ENCODE measurements at places on chromosomes 6 and 20.

DNA sequence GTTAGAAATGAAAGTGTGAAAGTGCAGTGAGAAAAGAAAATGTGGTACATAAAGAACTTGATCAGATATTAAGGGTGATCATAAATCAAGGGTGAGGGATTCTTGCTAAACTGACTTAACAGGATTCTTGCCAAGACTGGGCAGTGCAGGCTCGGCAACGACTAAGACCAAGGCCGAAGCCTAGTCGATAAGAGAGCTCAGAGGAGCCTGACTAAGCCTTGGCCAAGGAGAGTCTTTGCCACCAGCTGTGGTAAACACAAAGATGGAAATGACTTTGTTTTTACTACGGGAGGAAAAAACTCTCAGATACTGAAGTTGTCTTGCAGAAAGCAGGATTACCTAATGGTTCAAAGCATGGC is 196.6 kb downstream of the LY86 start:
- DNase-seq, result no peak

- no peak for DNase-seq
These were observed 49.2 kb upstream of the MAP7 start for GRCh38 chr6:136599329-136600011.

DNA sequence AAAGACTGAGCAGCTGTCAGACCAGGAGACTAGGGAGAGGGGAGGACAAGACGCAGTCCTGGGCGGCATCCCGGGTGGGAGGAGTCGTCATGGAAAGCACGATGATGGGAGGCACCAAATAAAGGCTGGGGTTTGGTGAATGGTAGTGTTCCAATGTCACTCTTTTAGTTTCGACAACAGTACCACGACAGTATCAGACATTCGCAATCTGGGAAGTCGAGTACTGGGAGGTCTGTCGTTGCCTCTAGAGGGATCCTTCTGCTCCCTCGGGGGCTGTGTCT is 32.1 kb downstream of the PSMG4 start:
- DNase-seq, result no peak

DNA sequence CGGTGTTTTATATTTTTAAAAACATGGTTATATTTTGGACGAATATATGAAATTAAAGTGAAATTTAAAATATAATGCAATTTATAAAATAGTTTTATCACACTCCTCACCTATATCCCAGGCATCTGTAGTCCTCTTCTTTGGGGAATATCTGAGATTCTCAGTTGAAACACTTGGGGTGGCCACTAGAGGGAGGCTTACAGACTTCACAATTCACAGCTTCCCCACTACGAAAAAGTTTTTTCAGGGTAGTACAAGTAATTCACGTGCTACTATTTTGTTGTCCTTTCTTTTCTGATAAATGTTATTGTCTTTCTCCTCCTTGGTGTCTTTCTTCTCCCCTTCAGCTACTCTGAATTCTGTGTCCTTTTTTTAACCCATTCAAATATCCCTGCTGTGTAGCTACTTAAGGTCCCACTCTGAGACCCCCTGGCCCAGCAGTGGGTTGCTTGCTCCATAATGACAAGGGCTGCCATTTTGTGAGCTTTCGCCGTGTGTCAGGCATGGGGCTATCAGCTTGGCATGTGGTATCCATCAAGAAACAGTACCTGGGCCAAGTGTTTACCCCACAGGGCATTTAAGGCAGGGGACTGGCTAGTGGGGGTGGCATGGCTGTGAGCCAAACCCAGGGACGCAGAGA is 43.6 kb upstream of the PHACTR3 start:
- DNase-seq, result no peak

DNA sequence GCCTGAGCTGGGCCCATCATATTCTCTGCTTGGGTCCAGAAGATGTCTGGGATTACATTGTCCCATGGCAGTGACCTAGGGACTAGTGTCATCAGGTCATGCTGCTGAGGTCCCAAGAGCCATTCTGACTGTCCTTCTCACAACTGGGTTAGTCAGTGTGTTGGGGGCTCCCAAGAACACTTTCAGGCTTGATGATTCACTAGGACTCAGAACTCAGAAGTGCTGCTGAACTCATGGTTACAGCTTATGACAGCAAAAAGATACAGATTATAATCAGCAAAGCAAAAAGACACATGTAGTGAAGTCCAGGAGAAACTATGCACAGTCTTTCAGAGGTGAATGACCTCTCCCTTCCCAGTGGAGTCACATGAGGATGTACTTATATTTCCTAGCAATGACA is 107.8 kb downstream of the SYNE1 start:
- DNase-seq, result no peak

DNA sequence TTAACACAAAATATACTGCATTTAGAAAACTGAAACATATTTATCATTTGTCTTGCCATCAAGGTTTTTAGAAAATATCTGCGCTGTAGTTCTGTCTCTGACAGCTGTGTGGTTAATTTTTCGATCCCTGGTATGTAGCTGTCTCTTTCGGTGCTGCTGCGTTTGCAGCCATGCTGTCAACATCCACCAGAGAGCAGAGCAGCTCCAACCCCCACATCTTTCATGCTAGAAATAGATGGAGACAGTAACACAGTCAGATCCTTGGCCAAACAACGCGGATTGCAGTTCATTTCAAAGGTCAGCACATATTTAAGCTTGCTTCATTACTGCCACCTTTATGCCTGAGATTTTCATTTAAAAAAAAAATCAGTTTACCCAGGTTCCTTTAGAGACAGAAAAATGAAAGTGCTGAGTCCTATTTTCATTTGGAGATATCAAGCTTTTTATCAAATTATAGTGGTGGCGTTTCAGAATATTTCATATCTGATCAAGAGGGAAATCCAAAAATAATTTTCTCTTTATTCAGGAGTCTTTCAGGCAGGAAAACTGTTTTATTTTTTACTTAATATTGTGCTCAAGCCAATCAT is 157.7 kb upstream of the MMS22L start:
- no peak for DNase-seq

- no peak for DNase-seq
These were observed 133.1 kb downstream of the LY86 start for GRCh38 chr6:6721606-6722005.

GRCh38 chr6:18155150-18155863 is at the start of gene KDM1B:
TSS of gene KDM1B (plus strand) at chr6:18155422. CDS start at chr6:18159896, 4,474 bp downstream.
- DNase-seq, result peak; percentile 97

DNA sequence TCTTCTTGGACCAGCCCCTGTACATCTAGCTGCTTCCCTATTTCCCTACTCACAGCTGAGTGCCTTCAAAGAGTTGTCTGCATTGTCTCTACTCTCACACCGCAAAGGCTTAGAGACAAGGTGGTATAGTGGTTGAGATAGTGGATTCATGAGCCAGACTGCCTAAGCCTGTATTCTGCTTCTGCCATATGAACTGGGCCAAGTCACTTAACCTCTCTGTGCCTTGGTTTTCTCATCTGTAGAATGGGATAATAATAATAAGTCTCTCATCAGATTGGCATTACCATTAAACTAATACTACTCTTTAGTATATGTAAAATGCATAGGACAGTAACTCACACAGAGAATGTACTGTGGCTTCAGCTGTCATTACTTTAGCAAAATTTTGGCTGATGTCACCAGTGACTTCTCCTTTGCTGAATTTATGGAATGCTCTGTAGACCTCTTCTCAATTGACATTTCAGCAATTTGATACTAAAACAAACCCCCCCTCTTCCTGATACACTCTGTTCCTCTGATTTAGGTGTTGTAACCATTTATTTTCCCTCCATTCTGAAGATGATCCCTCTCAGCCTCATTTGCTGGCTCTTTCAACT is 156.1 kb downstream of the ADAT2 start:
- DNase-seq, result no peak

DNA sequence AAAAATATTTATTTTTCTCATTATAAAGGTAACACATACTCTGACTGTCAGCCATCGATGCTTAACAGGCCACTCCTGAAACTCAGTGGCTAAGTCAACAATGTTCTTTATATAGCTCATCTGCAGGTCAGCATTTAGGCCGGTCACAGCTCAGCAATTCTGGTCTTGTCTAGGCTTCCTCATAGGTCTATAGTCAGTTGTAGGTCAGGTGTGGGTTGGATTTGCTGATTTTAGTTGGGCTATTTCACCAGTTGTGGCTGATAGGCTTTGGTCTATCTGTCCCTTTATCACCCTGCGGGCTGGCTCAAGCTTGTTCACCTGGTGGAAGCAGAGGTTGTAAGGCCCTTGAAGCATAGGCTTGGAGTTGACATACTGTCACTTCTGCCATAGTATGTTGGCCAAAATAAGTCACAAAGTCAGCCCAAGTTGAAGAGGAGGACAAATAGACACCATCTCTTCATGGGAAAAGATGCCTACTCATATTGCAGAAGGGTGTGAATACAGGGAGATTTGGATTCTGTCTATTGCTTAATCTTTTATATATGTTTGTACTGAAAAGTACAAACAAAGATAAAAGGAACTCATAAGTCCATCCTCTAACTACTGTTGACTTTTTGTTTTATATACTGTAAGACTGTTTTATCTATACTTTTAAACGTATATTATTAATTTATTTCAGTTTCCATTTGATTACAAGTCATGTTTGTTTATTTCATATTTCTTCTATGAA is 75.0 kb downstream of the BCKDHB start:
- DNase-seq, result no peak

- DNase-seq, result no peak
These were observed 44.6 kb upstream of the COL10A1 start for GRCh38 chr6:116170358-116171057.

DNA sequence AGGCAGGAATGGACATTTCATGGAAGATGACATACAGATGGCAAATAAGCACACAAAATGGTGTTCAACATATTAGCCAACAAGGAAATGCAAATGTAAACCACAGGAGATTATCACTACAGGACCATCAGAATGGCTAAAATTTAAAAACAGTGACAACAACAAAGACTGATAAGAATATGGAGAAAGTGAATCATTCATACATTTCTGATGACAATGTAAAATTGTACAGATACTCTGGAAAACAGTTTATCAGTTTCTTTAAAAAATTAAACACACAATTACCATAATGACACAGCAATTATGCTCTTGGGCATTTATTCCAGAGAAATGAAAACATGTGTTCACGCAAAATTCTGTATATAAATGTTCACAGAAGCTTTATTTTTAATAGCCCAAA is 105.8 kb upstream of the RUNX2 start:
- DNase-seq, result no peak

DNA sequence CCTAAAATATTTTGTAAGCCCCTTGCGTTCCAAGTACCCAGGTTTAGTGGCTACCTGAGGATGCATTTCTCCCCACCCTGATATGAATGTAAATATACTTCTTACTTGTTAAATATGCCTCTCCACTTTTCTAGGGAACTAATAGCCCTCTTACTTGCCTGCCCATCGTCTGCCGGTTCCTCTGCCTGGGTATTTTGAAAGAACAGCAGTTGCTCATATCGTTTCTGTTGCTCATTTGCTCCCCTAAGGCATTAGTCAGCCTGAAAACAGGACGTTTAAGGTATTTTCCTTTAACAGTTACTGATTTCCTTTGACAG is 141.3 kb upstream of the CARMIL1 start:
- DNase-seq, result no peak

DNA sequence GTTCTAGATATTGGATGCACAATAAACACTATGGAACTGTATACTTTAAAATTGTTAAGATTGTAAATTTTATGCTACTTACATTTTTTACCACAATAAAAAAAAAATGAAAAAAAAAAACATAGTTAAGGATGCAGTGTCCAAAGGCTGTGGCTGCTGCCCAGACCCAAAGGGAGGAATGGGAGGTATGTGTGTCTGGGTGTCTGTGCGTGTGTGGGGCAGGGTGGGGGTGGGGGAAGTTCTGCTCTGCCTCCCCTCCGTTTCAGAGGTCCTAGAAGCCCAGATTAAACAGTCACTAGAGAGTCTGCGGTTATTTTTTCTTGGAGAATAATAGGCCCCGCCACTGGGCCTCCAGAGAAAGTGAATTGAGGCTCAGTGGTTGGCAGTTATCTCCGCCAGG is 136.4 kb upstream of the ARMC2 start:
- no peak for DNase-seq

- no peak for DNase-seq
These were observed 374.4 kb downstream of the PHF3 start for GRCh38 chr6:64010010-64010409.

GRCh38 chr6:2911171-2911570 is 8.1 kb upstream of the SERPINB9 start:
- DNase-seq, result no peak

DNA sequence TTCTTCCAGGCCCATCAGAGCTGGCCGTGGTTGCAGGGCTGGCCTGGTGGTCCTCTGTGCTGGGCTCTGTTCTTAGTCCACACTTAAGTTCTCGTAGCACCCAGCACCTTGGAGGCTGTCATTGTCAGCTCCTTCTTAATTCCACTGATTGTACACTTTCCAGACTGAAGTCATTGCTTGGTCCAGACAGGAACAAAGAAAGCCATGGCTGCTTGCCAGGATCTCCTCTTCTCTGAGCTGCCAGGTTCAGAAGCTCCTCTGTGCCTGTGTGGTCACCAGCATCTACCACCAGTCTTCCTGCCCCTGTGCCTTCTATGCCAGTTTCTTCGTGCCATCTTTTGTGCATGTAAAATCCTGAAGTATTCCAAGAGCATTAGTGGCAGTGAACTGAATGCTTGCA is 39.5 kb upstream of the PCMTD2 start:
- no peak for DNase-seq

DNA sequence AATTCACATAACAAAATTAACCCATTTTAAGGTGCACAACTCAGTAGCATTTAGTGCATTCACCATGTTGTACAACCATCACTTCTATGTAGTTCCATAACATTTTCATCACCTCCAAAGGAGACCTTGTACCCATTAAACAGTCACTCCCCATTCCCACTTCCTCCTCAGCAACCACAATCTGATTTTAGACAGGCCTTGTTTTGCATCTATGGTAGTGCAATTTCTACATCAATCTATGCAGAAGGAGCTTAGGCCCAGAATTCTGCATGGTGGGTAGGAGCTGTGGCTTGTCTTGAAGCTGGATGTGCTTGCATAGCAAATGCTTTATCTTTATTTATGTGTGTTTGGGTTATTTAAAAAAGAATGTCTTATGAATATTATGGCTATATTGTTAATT is 13.5 kb upstream of the HLA-DQA1 start:
- DNase-seq, result no peak

DNA sequence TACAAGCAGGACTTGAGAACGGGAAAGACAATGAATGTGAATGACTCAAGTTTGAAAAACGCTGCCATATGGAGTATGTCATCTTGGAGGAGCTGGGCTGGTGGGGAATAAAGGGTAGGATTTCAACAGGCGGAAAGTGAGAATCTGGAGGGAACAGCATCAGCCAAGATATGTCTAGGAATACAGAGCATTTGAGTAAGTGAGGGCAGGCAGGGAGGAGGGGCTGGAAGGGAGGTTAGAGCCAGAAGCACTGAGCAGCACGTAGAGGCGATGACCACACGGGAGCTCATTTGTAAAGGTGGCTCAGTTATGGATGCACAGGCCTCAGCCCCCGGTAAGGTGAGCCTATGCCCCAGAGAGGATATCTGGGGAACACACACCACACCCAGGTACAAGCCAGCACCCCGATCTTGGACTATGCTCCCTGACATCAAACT is 115.1 kb downstream of the ZMYND8 start:
- no peak for DNase-seq

All from stimulated activated CD8-positive, alpha-beta memory T cell treated with anti-CD3 and anti-CD28 coated beads, Interleukin-15, amount 100 ng/mL, for 24 hours (primary cell).